ENCODE measurements at places on chromosomes 7 and 10.

- DNase-seq: no peak
Measured at GRCh38 chr10:130924138-130924819, 387.2 kb downstream of the TCERG1L start.

DNA sequence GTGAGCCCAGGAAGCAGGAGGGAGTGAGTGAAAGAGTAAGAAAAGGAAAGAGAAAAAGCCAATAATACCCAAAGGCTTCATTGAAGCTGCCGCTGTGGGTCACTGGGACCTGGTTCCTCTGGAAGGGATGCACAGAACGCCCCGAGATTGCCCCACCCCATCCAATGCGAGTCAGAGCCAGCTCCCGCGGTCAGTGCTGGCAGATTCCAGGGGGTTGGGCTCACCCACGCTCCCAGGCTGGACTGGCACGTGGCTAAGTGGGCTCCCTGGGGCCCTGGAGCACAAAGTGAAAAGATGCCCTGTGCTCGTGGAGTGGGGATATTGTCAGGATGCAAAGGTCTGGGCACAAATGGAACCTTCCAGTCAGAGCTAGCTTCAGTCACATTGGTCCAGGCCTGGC is 117.0 kb downstream of the OAT start:
- DNase-seq: no peak

DNA sequence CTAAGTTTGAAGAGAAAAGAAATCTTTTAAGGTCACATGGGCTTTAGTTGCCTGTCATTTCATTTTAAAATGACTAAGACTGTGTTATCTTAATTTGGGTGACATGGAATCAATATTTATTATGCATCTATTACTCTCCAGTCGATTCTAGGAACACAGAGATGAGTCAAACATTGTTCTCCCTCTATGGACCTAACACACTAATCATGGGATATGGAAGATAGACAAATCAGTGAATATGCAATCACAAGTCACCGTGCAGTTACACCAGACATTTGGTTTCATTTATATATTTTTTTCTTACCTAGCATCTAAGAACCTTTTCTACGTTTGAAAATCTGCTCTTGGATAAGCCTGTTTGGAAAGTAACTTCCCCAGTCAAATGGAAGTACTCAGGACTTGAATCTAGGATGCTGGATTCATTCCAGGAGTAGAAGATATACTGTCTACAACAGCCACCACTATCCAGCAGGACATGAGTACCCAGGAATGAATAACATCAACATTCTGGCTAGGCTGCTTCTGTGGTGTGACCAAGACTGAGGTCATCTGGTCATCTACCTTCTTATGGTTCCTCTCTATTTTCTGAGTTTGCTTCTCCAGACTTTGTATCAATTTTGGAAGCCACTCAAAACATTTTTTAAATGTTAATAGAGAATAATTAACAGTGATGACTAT is 902.9 kb upstream of the LRRN3 start:
- DNase-seq: no peak

- DNase-seq: no peak
Measured at GRCh38 chr10:91366704-91367103, 43.4 kb upstream of the HECTD2 start.

DNA sequence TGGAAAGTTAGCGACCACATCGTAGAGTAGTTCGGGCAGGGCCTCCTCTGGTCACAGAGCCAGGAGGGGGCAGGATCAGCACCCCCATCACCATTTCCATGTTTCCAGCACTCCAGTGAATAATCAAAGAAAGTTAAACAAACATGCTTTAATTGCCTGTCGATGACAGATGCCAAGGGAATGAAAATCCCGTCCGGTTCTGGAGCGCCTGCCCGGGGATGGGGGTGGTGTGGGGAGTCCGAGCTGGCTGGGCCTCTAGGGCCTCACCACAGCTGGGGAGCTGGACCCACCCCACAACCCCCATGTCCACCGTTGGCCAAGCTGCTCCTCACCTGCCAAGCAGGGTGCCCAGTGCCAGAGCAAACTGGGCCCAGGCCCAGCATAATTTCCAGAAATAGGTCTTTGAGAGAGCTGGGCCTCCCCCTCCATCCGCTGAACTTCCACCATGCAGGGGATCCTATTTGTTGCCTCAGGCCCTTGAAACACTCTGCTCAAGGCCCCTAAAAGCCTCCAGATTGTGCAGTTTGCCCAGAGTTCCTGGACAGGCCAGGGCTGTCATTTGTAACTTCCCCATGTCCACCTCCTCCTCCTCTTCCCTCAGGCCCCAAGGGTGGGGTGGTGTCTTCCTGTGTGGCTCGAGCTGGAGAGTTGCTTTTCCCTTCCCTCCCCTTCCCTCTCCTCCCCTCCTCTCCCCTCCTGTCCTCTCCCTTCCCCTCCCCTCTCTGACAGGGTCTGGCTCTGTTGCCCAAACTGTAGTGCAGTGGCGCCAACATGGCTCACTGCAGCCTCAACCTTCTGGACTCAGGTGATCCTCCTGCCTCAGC is 101.0 kb downstream of the MYL10 start:
- DNase-seq: no peak

GRCh38 chr10:23694921-23695824 is 256.3 kb downstream of the OTUD1 start:
- DNase-seq: no peak

GRCh38 chr7:43391518-43391917 is 191.4 kb upstream of the STK17A start:
- DNase-seq: no peak

DNA sequence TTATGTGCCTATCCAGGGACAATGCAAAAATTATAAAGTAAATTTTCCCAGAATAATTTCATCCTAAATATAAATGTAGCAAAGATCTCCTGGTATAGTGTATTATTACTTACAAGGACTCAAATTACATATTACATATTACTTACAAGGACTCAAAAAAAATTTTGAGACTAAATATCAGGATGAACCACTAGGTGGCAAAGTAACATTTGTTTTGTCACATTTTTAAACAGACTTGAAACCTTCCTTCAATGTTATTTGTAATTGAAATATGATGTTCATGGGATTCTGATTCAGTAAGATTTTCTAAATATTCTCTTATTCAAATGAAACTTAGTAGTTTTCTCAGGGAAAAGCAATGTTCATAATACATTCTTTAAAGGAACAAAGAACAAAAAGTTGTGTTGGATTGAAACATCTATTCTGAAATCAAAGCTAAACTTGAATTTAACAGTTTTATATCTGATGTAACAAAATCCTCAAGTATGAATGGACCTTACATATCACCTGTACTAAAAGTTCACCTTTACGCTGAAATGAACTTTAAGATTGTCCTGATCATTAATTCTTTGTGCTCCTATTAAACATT is 74.3 kb upstream of the GNAI1 start:
- DNase-seq: no peak

GRCh38 chr7:117270371-117270770 is 52.5 kb downstream of the WNT2 start:
- DNase-seq: no peak

GRCh38 chr10:100506596-100507356 is 12.9 kb downstream of the SEC31B start:
- DNase-seq: peak; percentile 69

DNA sequence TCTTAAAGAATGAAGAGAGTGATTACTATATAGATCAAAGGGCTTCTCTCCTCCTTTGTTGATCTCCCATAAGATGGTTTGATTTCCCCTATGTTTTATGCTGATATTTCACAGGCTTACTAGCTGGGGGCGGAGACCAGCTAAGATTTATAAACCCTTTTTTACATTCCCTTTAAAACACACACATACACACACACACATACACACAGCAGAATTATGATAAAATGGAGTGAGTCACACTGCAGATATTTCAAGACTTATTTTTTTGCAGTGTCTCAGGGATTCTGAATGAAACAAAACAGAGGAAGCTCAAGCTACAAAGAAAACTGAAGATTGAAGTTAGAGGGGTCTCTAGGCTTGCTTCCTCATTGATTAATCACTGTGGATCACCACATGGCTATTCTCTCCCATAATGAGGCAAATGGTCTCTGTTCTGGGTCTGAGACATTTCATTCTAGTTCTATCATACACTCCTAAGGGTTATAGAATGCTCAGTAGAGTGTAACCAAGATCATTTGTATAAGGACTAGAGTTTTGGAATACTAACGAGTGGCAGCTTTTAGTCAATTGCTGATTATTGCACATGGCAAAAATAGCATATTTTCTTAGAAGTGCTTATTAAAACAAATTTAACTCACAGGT is 18.6 kb downstream of the INA start:
- DNase-seq: peak; percentile 26

DNA sequence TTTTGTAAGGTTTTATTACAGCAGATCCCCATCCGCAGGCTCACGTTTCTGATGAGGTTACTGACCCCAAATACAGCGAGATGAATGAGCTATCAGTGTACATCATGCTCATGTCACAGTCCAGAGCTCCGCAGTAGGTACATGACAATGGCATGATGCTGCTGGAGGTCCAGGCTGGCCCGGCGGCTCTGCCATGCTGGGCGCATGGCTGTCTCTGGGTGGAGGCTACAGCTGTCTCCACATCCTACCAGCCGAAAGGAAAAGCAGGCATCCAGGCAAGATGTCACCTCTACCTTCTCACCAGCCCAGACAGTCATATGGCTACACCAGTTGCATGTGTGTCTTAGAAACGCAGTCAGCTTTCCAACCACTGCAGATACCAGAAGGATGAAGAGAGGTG is 90.9 kb upstream of the RNF32 start:
- DNase-seq: no peak

- no peak for DNase-seq
Measured at GRCh38 chr7:135599471-135599870, 41.8 kb downstream of the NUP205 start.

- no peak for DNase-seq
Measured at GRCh38 chr7:78616539-78616938, 818.0 kb downstream of the PHTF2 start.

GRCh38 chr7:130292682-130293257 is at the start of gene CPA4:
TSS of gene CPA4 (plus strand) at chr7:130293161. CDS start at chr7:130293181, 20 bp downstream.
- DNase-seq: peak; percentile 96

DNA sequence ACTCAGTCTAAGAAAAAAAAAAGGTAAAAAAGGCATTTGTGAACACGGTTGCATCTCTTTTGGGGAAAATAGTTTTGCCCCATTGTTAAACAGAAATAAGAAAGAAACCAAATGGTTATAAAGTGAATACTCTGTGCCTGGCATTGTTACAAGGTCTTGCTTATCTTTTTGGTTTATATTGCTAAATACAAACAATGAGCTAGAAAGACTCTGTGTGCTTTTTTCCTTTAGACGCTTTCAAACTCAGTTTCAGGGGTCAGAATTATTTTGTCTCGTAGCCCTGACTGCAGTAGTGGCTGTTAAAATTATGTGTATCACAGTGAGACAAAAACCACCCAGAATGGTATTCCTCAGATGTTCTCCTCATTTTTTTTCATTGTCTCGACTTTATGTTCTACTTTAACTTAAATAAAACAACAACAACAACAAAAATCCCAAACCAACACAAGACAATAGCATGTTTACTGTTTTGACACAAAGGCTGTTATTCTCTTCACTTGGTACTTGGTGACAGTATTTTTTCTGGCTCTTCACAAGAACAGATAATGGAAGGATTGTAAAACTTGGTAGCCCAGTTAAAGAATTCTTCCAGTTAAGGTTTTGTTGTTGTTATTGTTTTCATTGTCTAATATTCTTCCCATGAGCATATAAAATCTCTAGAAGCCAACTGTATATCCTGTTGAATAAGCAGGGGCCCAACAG is 190.1 kb downstream of the PLXDC2 start:
- DNase-seq: no peak

DNA sequence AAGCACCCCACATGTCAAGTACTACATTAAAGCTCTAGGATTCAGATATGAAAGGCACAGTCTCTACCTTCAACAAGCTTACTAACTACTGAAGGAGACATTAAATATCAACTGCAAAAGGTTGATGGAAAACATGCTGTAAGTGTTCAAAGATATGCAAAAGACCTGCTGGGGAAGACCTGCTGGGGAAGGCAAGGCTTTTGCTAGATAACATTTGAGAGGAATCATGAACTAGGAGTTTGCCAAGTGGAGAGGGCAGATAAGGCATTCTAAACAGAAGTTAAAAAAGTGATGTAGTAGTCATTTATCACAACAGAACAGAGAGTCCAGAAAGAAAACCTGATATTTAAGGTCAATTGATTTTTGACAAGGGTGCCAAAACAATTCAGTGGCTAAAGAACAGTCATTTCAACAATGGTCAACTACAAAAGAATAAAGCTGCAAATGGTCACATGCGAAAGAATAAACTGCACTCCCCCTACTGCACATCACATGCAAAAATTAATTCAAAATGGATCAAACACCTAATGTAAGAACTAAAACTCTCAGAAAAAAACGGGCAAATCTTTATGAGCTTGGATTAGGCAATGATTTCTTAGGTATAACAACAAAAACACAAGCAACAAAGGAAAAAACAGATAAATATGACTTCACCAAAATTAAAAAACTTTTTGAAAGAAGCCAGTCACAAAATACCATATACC is 23.0 kb upstream of the MSS51 start:
- DNase-seq: no peak

GRCh38 chr10:11180228-11180627 is 162.6 kb downstream of the CELF2 start:
- no peak for DNase-seq

DNA sequence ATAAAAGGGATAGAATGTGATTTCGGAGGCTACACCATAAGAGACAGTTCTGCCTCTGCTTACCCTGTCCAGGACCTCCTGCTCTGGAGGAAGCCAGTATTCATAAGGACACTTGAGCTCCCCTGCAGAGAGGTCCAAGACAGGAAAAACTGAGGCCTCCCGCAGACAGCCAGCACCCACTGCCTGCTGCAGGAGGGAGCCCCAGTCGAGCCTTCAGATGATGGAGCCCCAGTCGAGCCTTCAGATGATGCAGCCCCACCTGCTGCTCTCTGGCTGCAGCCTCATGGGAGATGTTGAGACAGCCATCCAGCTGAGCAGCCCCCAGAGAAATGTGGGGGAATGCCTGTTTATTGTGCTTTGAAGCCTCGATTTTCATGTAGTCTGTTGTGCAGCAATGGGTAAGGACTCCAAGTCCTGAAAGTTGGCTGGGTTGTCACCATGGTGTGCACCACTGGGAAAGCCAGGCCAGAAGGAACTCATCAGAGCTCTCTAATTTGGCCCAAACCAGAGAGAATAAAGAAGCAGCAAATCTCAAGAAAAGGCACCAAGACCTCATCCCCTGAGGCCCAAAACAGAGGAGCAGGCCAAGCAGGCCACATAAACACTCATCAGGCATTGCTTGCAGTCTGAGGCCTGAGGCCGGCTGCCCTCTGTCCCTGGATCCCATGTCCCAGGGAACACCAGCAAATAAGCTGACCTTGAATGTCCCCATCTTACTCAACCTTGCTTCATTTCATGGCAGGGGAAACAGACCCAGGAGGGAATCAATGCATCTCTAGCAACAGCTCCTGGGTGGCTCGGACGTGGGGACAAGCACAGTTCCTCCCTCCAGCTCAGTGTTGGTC is 30.9 kb downstream of the CALML5 start:
- no peak for DNase-seq

DNA sequence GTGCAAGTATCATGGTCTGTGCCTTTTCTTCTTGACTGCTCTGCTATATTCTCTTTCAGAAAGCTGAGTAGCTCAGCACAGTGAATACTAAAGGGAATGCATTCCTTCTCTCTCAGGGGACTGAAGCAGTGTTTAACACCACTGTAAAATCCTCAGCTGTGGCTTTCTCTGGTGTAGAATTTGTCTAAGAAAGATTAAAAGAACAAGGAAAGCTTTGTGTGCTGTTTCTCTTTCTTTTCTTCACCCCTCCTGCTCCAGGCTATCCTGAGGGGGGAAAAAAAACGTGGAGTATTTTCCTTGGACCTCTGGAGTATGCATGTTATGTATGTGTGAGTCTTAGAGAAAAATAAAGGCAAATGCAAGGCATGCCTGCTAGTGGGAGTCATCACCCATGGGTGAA is 383.9 kb downstream of the AUTS2 start:
- DNase-seq: no peak

- DNase-seq: peak; percentile 30
Measured at GRCh38 chr10:112650588-112651030, 203.6 kb downstream of the VTI1A start.

GRCh38 chr10:109253306-109253705 is 670.0 kb downstream of the XPNPEP1 start:
- DNase-seq: no peak

Measured in HS-5 (cell line).